T-helper 1 cell (primary cell): ENCODE measurements at places on chromosomes 2 and 18.

GRCh38 chr2:2664989-2665833 is 334.1 kb upstream of the MYT1L start:
- no peak for DNase-seq

DNA sequence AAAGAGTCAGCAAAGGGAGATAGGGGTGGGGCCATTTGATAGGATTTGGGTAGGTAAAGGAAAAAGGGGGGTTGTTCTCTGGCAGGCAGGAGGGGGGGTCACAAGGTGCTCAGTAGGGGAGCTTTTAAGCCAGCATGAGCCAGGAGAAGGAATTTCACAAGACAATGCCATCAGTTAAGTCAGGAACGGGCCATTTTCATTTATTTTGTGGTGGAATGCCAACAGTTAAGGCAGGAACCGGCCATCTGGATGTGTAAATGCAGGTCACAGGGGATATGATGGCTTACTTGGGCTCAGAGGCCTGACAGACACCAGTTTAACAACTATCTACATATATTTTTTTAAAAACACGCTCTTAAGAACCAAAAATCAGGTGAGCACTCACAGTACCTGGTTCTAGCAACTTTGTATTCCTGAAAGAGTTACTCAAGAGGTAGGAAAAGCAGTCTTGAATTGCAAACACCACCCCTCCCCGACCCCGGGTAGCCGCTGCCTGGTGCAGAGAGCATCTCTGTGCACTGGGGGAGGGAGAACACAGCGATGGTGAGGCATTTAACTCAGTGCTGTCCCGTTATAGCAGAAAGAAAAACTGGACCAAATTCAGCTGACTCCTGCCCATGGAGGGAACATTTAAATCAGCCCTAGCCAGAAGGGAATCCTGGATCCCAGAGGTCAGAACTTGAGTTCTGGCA is 414.5 kb upstream of the KLHL29 start:
- no peak for DNase-seq

DNA sequence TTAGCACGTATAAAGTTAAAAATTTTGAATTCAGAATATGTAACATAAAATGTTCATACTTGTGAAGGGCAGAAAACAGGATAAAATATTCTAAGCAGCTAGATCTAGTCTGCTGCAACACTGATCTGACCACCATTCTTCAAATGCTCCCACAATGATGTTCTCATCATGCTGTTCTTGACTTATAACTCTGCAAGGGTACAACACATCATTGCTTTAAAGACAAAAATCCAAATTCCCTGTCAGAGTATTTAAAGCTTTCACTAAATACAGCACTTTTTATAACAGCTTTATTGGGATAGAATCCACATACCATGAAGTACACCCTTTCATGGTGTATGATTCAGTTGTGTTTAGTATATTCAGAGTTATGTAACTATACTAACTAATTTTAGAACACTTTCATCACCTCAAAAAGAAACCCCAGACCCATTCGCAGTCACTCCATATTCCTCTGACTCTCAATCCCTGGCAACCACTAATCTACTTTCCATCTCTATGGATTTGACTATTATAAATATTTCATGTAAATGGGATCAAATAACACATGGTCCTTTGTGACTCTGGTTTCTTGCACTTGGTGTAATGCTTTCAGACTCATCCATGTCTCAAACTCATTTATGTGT is 56.4 kb downstream of the MAP4K3 start:
- DNase-seq = no peak

DNA sequence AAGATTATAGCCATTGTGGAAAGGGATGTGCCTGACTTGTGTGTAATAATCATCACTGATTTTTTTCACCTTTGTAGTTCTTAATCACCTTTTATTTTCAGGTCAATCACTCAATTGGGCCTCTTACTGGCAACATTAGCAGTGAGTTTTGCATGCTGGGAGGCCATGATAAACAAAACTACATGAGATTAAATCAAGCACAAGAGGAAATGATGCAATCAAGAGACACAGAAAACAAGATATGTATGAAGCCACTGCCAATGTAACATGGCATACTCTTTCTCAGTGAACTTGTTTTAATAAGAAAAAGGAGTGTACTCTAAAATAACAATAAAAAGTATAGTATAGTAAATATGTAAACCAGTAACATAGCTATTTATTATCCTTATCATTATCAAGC is 69.9 kb upstream of the FSIP2 start:
- DNase-seq = no peak

GRCh38 chr2:233482616-233483015 is 84.0 kb downstream of the USP40 start:
- no peak for DNase-seq

GRCh38 chr2:229714080-229714735 is at the start of gene DNER:
Gene DNER, minus strand, starts transcription at chr2:229714555. Its CDS starts 132 bp downstream, at chr2:229714423.
- DNase-seq = no peak

GRCh38 chr2:85796341-85797262 is 42.8 kb downstream of the ATOH8 start:
- DNase-seq = no peak

GRCh38 chr2:113977060-113977659 is 87.3 kb downstream of the ACTR3 start:
- DNase-seq = no peak
